HT1080 (cell line): ENCODE measurements at places on chromosomes 7 and 10.
A peak's percentile ranks its signal among the peaks of the same experiment; 100 is the strongest.

GRCh38 chr7:34875481-34875880 is 161.8 kb downstream of the DPY19L1 start:
- DNase-seq, result no peak

- no peak for DNase-seq
Measured at GRCh38 chr7:104933521-104933988, 80.5 kb upstream of the KMT2E start.

DNA sequence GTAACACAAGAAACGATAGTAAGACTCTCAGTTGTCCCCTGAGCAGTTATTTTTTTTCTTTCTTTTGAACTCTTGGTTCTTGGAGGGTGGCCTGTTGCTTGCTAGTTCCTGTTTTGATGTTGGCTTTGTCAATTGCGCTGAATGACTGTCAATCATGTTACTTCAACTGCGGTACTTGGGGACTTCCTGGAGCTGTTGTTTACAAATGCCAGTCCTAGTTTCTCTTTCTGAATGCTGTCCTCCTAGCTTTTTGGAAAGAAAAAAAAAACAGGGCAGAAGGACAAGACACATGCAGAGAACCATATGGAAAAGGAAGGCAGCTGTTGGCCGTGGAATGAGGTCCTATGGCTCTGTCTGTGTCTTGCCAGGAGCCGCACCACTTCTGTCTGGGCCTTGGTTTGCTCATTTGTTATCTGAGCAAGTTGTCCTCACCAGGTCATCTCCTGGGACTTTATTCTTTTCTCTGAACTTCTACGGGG is 7.0 kb upstream of the PDCD4 start:
- no peak for DNase-seq

DNA sequence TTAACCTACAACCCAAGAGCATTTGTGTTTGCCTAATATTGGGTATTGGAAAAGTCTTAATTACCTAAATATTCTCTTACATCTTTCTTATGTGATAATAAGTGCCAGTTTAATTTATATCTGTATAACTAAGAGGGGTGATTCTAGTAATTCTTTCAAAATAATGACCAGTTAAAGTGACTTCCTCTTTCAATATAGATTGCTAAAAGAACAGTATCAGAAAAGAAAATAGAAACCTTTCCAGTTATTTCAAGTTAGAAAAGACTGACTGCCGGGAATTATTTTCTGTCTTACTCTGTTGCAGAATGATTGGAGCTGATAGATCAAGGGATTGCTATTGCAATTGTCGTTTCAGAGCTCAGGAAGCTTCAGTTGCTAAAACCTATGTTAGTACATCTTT is 525.0 kb upstream of the SEMA3D start:
- no peak for DNase-seq

GRCh38 chr7:69908454-69908853 is 310.2 kb downstream of the AUTS2 start:
- DNase-seq, result no peak

DNA sequence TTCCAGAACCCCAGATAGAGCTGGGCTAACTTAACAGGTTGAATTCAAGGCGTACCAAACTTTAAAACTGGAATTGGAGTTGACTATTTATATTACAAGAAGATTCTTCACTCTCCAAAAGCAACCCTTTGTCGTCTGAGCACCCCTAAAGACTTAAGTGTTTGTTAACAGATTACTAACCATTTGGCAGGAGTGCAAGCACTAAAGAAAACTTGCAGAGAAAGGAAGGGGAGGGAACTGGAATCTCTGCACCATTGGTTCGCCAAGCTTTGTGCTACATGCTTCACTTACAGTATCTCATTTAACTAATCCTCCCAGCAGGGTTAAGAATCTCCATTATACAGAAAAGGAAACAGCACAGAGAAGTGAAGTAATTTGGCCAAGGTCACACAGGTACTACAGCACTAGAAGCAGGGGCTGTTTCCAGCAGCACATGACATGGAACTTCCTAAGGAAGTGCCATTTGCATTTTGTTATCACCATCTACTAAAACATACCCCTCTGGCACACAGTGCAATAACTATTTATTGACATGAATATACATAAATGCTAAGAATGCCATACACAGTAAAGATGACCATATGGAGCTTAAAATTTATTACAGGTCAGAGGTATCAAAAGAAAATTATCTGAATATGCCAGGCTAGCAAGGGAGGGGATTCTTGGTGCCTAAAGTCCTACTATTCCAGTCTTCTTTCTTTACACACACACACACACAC is 201.2 kb downstream of the KCNMA1 start:
- no peak for DNase-seq

DNA sequence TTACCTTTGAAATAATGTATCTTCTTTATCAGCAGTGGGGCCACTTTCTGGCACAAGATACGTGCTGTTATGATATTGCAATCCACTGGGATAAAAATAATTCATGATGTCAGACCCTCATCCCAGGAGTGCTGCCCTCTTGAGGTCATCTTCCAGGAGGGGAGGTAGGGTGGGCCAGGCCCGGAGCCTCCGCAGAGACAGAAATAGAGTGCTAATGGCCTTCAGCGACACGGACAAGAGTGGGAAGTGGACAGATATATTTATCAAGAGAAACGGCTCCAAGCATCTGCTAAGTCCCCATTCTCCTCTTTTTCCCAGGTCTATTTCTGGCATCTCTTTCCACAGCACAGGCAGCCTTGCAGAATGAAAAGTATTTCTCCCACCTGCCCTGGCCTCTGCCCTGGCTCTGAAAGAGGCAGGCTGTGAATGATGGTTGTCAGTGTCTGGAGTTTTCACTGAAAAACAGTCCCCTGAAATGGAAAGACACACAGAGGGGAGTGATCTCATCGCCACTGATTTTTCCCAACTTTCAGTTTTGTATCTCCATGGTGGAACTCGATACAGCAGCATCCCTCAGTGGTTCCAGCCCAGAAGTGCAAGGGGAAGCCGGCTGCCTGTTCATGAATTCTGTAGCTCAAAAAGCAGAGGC is 251.7 kb upstream of the MYO3A start:
- peak; percentile 52 for DNase-seq

DNA sequence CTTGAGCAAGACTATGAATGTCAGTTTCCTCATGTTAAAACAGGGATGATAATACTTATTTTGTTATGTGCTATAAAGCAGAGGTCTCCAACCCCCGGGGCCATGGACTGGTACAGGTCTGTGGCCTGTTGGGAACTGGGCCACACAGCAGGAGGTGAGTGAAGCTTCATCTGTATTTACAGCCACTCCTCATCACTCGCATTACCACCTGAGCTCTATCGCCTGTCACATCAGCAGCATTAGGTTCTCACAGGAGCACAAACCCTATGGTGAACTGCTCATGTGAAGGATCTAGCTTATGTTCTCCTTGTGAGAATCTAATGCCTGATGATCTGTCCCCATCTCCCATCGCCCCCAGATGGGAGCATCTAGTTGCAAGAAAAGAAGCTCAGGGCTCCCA is 365.3 kb upstream of the SMIM30 start:
- DNase-seq, result no peak

DNA sequence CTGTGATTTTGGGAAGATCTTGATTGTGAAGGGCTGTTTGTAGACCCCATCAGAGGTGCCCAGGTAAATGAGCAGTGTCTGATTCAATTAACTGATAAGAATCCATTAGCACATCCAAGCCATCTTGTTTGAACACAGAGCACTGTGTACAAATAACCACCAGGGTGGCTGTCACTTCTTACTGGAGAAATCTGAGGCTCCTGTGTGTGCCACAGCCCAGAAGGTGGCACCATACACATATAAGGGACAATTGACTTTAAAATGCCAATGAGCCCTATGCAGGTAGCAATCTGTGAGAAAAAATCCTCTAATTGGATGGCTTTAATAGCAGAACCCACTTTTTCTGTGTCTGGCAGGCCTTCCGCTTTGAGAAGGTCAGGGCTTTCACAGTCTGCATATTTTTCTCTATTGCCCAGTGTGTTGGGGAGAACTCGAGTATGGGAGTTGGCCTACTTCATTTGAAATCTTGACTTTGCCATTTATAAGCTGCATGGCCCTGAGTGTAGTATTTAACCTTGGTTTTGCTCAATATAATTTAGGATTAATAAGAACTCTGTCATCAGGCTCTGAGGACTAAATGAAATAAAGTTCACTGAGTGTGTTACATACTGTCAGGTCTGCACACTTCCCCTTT is 517.4 kb downstream of the CCSER2 start:
- DNase-seq, result peak; percentile 14

DNA sequence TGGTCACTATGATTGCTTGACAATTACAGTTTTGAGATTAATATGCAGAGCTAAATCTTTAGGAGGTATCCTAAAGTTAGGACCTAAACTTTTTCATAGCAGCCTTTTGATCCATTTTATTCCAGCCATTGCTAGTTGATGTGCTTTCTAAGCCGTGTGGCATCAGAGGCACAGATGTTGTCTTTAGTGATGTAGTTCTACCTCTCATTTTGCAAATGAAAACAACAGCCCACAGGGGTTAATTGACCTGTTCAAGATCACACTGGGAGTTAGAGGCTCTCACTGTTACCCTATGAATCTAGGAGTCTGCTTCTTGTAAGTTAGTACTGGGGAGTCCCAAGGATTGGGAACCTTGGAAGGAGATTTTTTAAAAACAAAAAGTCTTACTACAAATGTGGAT is 10.6 kb downstream of the AUTS2 start:
- DNase-seq, result no peak

GRCh38 chr10:68955355-68955831 is 577 bp upstream of the DDX21 start:
- DNase-seq, result no peak

GRCh38 chr10:77289790-77290189 is 347.8 kb downstream of the KCNMA1 start:
- no peak for DNase-seq

DNA sequence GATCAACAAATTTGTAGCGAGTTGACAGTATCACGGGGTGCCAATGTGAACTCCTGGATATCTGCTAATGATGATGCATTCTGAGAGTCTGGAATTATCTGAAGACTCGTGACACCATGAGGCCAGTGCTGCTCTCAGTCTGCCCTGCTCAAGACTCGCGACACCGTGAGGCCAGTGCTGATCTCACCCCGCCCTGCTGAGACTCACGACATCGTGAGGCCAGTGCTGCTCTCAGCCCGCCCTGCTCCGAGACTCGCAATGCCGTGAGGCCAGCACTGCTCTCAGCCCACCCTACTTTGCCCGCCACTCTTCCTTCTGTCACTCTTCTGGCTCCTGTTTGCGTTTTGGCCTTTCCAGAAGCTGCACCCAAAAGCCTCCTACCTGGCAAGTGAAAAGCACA is 411.8 kb downstream of the PTPRN2 start:
- no peak for DNase-seq

DNA sequence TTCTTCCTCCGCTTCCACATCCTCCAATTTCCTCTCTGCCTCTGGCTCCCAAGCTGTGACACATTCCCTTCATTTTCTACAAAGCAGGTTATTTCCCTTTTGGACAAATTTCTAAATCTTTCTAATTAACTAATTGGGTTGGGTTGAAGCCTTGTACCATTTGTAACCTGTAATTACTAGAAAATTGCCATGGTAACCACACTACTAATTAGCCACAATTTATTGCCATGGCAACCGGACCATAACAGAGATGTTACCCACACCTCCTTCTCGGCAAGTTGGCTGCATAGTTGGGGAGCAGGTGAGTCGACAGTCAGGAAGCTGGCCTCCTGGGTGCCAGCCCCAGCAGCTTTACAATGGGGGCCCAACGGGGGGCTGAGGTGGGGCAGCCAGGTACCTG is 61.6 kb downstream of the GOLGA7B start:
- no peak for DNase-seq

GRCh38 chr10:14683256-14683655 is 91.4 kb downstream of the FAM107B start:
- no peak for DNase-seq

- no peak for DNase-seq
Measured at GRCh38 chr7:131122394-131122793, 205.3 kb upstream of the MKLN1 start.

GRCh38 chr7:123770378-123770777 is 21.6 kb upstream of the WASL start:
- DNase-seq, result peak; percentile 91

DNA sequence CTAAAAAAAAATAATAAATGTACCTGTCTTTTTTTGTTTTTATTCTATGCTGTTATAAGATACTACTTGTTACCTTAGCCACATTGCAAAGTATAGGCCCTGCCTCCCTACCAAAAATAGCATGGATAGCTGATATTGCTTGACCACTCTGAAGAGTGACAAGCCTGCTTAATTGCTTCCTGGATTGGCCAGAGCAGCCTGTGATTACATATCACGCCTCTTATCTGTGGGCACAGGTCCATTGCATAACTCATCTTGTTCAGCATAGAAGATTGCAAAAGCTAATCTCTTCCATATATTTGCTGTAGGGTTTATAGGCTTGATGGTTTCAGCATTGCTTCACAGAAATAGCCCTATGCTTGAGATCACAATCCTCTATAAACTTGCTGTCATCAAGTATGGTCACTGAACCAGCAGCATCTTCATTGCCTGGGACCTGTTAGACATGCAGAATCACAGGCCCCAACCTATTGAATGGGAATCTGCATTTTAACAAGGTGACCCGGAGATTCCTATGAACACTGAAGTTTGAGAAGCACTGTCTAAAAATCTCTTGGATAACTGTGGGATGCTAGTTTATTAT is 280.8 kb upstream of the CDC14C start:
- no peak for DNase-seq

- DNase-seq, result no peak
Measured at GRCh38 chr7:158361326-158361946, 226.2 kb downstream of the PTPRN2 start.

- DNase-seq, result no peak
Measured at GRCh38 chr10:48213047-48213446, 61.4 kb downstream of the FRMPD2 start.

DNA sequence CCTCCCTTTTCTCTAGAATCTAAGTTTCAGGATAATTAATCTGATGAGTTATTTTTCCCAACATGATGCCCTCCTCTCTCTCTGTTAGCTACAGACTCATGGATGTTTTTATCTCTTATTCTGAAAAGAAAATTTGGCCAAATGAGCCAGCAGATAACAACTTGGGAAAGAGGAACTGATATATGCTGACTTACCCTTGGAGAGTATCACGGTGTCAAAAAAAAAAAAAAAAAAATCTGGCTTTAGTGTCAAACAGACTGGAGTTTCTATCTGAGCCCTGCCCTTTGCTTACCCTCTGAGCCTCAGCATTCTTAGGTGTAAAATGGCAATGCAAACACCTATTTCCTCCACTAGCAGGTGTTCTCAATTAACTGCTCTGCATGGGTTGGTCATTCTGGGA is 190.4 kb downstream of the AHR start:
- no peak for DNase-seq

DNA sequence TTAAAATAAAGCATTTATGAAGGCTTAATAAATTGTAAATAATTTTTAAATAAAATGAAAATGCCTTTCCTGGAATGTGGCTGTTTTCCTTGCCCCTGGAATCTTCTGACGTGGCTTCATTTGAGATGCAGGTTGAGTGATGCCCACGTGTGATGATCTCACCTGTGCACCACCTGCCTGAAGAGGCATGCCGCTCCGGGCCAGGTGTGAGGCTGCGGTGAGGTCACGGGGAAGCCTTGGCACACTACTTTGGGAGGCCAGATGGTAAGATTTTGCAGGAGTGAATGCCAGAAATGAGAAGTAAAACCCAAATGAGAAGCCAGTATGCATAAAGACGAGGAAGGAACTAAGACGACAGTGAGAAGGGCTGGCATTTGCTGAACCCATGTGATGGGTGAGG is 36.2 kb downstream of the GOT1 start:
- no peak for DNase-seq

GRCh38 chr10:6781133-6781770 is 201.2 kb upstream of the PRKCQ start:
- no peak for DNase-seq
